ENCODE measurements at places on chromosomes 4 and X.

GRCh38 chrX:3346501-3347259 lies at the start of gene MXRA5:
TSS of gene MXRA5 (minus strand) at chrX:3346652. CDS start at chrX:3343833, 2,819 bp downstream.
- DNase-seq: no peak

GRCh38 chrX:25665431-25665830 lies 472.7 kb upstream of the MAGEB18 start:
- no peak for DNase-seq

DNA sequence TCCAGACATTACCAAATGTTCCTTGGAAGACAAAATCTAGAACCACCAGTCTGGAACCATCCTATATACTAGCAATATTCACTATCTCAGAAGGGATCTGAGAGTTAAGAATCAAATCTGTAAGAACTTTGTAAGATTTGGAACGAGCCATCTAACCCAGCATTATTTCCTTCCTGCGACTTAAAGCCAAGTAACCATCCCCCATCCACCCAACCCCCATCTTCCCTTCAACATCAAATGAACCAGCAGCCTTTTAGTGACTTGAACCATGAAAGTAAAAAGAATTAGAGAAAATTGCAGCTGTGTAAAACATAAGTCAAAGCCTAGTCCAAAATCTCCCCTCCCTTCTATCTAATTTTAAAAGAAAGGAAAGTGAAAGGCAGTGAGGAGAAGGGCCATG lies 15.6 kb downstream of the RBM47 start:
- DNase-seq: no peak

- DNase-seq: no peak
Measured at GRCh38 chr4:147034372-147034771, 88.7 kb upstream of the TTC29 start.

DNA sequence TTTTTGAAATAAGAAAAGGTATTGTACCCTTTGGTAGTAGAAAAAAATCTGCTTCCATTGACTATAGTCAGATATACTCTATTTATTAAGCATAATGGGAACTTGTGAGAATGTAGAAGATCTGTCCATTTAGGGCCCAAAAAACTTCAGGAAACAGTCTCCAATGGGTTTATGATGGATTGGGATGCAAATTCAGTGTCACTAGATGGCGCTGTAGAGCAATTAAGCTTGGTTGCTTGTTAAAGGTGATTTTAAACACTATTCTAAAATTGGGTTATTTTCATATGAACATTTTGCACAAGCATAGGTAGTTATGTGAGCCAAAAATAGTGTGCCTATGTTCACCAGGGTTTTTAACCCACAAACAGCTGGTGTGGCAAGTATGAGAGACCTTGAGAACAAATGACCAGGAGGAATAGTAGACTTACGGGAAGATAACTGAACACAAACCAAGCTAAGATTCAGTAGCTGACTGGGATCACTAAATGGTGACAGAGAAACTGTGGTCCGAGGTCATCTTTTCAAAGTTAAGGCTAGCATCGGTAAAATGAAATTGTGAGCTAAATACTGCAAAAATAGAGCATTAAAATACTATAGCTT lies 80.3 kb upstream of the LSM6 start:
- no peak for DNase-seq

DNA sequence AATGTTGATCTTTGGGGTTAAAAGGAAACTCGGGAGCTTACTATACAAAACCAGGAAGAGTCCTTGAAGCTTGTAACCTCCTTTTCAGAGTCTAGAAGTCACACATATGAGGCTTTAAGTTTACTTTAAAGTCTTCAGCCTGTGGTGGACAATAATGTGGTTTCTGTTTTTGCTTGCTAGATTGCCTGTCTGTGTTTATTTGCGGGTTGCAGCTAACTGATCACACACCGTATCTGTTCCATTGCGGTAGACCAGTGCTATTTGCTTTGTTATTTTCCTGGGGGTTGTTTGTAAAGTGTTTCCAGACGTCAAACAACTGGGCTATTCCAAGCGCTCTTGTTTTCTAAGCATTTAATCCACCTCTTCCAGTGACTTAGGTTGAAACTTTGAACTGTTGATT lies 143.0 kb upstream of the GYPA start:
- DNase-seq: no peak

GRCh38 chr4:79757600-79757999 lies 315.4 kb downstream of the ANTXR2 start:
- no peak for DNase-seq

- DNase-seq: no peak
Measured at GRCh38 chr4:20095805-20096541, 155.7 kb upstream of the SLIT2 start.

All from vagina (tissue), 2 donors.